Stimulated activated CD4-positive, alpha-beta T cell treated with anti-CD3 and anti-CD28 coated beads, TNF-alpha, amount 100 ng/mL, for 4 hours (primary cell): ENCODE measurements at places on chromosomes 6 and 20.

DNA sequence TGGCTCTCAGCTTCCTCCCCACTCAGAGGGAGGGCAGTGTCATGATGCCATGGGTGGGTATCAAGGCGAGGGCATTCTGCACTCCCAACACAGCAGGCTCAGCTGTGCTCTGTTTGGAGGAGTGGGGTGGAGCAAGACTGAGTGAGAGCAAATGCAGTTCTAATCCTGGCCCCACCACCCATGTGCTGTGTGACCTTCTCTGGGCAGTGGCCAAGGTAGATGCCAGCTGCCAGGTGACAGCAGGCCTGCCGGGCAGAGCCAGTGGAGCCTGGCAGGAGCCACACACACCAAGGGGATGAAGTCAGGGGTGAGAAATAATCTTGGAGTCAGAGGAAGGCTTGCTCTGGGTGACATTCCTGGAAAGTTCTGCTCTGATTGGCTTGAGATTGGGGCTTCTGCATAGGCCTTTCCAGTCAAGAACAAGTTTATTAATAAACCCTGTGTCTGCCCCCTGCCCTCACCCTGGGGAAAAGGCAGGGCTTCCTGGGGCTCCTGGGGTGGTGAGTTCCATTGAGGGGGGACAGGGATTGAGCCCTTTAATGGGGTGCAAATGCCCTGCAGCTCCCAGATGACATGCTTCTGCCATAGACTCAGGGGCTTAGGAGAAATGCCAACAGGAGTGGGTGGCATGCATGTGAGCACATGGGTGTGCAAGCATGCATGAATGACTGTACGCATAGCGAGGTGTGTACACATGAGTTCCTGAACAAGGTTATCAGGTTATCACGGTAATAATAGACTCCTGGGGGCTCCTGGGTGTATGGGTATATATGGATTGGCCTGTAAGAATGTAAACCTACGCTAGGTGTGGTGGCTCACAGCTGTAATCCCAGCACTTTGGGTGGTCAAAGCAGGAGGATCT lies 134.2 kb downstream of the MRPL14 start:
- DNase-seq, result no peak

DNA sequence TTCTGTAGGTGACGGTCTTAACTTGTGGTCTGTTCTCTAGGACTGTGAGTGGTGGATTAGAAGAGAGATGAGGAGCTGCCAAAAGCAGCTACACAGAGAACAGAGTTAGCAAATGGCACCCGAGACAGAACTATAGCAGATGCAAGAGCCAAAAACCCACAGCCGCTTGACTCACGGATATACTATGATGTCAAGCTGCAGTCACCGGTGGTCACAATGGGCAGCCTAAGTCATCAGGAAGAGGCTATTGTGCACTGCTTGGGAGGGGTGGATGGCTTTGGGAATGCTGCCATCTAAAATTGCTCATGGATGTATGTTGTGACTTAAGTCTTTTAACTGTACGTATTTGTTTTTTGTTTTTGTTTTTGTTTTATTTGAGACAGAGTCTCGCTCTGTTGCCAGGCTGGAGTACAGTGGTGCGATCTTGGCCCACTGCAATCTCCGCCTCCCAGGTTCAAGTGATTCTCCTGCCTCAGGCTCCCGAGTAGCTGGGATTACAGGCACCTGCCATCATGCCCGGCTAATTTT lies at the start of gene GTSF1L:
Gene GTSF1L (minus strand): TSS at position 192 of the 528 bp plus-strand sequence. CDS start 308 bp downstream, outside the sequence.
- no peak for DNase-seq

GRCh38 chr6:36839749-36840431 lies 646 bp upstream of the CPNE5 start:
- peak; percentile 16 for DNase-seq

DNA sequence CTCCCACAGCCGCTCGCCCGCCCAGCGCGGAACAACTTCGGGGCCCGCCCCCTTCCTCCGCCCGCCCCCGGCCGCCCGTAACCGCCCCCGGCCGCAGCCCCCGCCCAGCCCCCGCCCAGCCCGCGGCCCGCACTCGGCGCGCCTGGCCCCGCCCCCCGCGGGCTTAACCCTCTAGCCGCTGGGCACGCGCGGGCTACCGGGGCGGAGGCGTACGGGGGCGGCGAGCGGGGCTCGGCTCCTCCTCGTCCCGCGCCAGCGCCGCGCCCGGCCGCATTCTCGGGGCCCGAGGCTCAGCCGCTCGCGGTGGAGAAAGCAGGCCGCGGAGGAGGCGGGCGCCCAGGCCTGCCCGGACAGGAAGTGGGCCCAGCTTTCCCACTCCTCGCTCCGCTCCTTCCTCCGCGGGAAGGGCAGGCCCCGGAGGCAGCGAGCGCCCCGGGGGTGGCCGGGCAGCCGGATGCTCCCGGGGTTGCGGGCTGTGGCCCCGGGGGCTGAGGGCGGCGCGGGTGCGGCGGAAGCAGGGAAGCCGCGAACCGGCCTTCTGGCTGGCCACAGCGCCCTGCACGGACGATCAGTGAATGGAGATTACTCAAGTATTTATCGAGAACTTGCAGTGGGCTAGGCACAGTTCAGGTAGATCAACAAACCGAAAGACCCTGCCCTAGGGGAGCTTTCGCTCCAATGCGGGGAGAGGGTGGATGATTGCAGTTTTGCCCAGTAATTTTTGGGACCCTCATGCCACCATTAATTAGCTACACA lies at the start of gene TRAM2:
Gene TRAM2 (minus strand): TSS at position 39 of the 756 bp plus-strand sequence. CDS start 145 bp downstream, outside the sequence.
- DNase-seq, result peak; percentile 69

DNA sequence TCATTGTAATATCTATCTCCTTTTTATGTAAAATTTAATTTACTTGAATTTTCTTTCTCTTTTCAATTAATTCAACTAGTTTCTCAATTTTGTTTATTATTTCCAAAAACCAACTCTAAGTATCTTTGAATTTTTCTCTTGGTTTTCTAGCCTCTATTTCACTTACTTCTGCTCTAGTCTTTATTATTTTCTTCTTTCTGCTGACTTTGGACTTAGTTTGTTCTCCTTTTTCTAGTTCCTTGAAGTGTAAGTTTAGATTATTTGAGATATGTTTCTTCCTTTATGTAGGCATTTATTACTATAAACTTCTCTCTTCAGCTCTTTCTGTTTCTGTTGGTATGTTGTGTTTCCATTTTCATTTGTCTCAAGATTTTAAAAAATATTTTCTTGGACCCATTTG lies 70.8 kb downstream of the TNFAIP3 start:
- no peak for DNase-seq

DNA sequence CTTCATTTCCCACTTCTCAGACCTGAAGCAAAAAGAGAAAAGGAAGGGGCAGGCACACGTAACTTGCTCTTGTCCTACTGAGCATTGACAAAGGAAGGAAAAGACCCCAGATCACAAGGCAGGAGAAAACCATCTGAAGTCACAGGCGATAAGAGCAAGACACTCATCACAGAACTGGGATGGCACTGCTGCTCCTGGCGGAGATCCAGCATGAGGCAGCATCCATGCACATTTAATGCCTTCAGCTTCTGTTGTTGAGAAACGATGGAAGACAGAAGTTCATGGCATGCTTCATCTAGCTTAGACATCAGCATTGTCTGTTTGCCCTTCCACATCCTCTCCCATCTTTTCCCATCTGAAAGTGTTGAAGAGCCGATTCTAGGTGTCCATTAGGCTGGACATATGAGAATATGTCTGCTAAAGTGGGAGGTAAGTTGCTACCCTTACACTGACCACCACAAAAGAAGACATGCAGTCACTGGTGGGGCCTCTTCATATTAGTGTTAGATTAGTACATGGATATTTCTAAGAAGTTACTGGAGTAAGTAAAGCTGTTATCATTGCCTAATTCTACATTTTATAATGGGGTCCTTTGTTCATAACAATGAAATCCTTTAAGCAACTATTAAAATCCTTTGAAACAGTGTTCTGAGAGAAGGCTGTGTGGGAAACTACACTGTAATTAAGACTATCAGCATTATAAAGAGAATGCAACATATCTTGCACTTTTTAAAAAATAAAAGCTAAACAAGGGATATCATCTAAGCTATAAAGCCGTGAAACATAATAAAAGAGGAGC lies 618.5 kb downstream of the C6orf118 start:
- DNase-seq, result no peak

DNA sequence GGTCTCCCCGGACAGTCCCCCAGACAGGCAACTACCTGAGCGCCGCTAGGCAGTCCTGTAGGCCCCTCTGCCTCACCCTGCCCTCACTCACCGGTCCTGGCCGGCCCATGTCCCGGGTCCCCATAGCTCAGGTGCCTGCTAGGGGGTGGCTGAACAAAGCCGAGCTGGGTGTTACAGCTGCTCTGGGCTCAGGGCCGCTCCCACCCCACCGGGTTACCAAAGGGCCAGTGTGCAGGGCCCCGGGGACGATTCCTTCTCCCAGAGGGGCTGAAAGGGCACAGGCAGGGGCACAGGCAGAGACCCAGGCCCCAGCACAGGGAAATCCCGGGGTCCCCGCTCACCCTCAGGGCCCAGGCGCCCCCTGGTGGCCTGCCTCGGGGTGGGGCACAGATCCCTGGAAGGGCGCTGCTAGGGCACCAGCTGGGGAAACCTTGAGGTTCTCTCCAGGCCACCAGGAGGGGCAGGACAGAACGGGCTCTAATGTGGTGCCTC lies 118.4 kb downstream of the GRM4 start:
- DNase-seq, result peak; percentile 34

DNA sequence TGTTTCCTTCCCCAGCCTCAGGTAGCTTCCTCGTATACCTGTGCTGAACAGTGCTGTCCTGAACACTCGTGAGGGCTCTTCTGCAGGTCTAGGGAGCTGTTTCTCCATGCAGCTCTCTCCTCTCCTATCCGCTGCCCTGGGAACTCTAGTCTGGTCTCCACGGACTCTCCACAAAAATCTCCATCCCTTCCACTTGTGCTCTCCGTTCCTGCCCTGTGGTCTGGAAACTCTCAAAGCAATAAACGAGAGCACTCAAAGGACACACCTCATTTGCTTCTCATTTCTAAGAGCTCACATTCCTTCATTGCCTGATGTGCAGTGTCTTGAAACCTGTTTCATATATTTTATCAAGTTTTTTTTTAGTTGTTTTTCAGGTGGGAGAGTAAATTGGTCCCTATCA lies 235.9 kb upstream of the RGS17 start:
- no peak for DNase-seq

GRCh38 chr6:30942338-30943060 lies 1.7 kb downstream of the MUCL3 start:
- no peak for DNase-seq

DNA sequence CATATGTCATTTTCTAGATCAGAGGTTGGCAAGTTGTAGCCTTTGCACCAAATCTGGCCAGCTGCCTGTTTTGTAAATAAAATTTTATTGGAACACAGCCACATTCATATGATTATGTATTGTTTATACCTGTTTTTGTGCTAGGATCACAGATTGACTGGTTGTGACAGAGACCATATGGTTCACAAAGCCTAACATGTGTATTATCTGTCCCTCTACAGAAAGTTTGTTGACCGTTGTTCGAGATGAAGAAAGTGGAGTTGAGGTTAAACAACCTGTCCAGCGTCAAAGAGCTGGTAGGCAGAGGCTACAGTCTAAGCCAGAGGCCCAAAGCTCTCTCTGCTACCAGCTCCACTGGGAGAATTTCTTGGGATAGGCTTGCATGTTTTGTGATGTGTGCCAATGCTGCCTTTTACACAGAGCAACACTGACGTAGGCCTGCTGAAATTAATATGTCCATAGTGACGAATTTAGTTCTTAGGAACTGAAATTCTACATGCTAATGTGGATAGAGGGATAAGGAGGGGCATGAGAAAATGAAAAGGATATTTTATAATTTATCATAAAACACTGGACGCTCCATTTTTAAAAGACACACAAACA lies 11.7 kb upstream of the IGF2R start:
- DNase-seq, result no peak

DNA sequence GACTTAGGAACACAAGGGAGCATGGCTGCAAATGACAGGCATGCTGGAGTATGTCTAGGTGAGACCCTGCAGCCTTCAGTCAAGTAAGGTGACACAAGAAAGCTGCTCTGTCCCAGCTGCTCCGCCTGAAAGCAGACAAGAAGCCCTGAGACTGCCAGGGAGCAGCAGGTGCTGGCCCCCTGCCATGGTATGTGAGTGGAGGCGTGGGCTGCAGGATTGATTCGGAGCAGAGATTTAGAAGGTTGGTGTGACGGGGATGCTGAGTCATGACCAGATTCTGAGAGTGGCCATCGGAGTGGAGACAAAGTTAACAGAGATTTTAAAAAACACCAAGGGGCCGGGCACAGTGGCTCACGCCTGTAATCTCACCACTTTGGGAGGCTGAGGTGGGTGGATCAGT lies 17.8 kb downstream of the LRP11 start:
- DNase-seq, result no peak

GRCh38 chr20:46764068-46764467 lies 54.6 kb downstream of the SLC2A10 start:
- DNase-seq, result no peak

GRCh38 chr20:13251106-13251903 lies 30.2 kb downstream of the ISM1 start:
- DNase-seq, result no peak

- DNase-seq, result no peak
Observed at GRCh38 chr6:99560668-99561067, 7.8 kb downstream of the CCNC start.

DNA sequence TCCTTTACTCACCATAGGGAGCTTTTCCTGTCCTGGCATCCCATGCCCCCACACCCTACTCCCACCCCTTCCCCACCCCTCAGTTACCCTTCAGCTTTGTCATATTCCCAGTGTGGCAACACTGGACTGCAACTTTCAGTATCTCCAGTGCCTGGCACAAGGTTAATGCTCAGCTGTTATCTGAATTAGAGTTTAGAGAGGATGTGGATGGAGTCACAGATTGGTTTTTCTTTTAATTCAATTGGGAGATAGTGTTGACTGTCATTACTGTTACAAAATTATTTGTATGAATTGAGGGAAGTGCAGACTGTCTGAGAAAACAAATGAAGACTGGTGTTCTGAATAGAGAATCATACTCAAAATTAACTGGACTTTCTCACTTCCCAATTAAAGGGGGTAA lies 89.9 kb downstream of the TULP4 start:
- no peak for DNase-seq

GRCh38 chr20:51457533-51457932 lies 85.0 kb downstream of the NFATC2 start:
- DNase-seq, result no peak

DNA sequence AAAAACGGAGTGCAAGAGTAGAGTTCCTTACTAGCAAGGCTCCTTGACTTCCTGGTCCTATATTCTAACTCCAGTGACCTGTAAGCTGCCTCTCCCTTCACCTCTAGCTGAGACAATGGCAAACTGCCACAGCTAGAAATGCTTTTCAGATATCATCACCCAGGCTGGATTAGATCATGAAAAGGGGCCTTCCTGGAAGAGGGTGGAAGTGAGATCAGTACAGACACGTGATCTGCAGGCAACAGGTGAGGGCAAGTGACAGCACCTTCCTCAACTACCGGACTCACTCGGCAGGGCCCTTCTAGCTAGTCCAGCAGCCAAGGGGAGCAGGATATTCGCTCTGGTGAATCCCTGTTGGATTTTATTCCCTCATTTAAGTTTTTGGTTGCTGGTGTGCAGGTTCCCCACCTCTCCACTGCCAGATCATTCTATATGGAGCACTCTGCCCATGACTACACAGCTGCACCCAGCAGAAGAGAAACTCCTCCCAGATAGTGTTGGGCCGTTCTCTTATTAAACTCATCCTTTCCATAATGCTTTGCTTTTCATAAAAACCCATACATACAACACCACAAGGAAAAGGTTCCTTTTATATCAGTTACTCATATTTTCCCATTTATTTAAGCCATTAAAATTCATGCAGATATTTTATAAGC lies 26.4 kb upstream of the FAM83C start:
- DNase-seq, result no peak
